Activated T-cell treated with anti-CD3 and anti-CD28 coated beads, Interleukin-2, amount 50 U/mL, for 48 hours (primary cell): ENCODE measurements at places on chromosomes 5 and 9.

DNA sequence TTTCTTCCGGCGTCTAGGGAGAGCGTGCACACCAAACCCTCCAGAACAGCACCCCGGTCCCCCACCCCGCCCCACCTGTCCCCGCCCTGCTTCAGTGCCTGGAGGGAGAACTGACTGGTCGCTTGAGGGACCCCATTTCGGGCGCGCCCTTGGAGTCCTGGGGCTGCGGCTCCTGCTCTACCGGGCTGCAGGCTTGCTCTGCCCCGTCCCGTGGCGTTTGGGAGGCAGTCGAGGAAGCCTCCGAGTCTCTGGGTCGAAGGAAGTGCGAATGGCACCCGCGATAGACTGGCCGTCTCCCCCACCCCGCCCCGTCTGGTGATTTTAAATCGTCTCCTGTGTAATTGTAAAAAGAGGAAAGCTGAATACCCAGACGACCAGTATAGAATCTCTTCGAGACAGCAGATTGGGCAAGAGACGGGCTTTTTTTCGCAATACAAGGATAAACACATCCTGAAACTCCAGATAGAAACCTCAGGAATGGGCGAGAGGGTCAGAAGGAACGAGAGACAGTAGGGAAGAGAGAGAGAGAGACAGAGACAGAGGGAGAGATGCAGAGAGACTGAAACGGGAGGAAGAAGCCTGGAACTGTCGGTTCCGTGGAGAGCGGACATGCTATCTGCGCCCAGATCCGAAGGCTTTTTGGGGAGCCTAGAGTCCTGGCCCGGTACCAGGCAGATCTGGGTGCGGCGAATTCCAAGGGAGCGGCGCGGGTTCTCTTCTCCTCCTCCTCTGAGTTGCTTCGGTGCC, 9.9 kb downstream of the PRDM6 start:
- DNase-seq = no peak

DNA sequence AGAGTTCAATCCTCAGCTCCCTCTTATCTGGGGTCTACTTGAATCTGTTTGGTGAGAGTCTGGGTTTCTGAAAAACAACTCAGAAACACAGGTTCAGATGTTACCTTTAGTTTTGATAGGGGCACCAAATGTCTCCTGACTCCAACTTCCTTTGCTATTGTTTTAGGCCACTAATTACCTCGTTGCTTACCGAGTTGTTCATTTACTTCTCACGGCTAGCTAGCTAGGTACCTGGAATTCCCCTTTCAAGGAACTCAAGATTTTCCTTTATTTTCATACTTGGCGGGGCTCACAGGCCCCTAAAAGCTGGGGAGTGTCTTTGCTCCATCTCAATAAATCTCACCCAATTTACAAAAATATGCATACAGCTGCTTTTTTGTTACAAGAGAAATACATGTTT, 111.4 kb downstream of the SLC28A3 start:
- no peak for DNase-seq

DNA sequence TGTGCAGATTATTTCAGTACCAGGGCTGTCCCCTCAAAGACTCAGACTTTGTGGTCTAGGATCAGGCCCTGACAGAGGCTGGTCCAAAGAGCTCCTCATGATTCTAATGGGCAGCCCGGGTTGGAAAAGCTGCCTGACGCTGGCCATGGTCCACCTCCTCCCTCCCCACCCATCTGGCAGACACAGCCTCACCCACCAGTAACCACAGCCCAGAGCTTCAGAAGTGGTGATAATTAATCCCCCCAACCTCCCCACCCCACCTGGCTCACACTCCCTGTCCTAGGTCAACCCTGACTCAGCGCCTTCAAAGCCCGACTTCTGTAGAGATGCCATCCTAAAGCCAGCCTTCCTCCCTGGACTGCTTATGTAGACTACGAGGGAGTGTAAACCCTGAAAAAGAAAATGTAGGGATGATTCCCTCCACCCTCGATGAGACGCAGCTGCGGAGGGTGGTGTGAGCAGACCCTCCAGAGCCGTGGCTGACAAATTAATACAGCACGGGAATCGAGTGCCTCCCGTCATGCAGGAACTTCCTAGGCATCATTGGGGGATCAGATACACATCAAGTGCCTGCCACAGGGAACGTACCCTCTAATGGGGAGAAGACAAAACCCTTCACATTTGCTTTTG, 7.0 kb downstream of the UBE2QL1 start:
- DNase-seq = no peak

- no peak for DNase-seq
Measured at GRCh38 chr5:6715758-6716628, 2.8 kb downstream of the TENT4A start.

GRCh38 chr5:24633715-24634325, 11.0 kb downstream of the CDH10 start:
- DNase-seq = no peak

- no peak for DNase-seq
Measured at GRCh38 chr9:109574061-109574882, 76.2 kb upstream of the PTPN3 start.

- no peak for DNase-seq
Measured at GRCh38 chr5:151775025-151775606, 3.4 kb downstream of the G3BP1 start.

- no peak for DNase-seq
Measured at GRCh38 chr5:159400476-159400875, 70.2 kb upstream of the IL12B start.

- no peak for DNase-seq
Measured at GRCh38 chr9:72612449-72612848, 91.0 kb downstream of the TMC1 start.

- no peak for DNase-seq
Measured at GRCh38 chr5:17224858-17225511, 7.6 kb downstream of the BASP1 start.
